ENCODE measurements at places on chromosomes 4 and X. TPM values are rescaled to one million over a fixed set of nuclear protein-coding genes. Genes with fewer than 3 reads are reported as not detected.

- no peak for DNase-seq
These were observed 431.6 kb downstream of the GABRG1 start for GRCh38 chr4:45692131-45692735.

DNA sequence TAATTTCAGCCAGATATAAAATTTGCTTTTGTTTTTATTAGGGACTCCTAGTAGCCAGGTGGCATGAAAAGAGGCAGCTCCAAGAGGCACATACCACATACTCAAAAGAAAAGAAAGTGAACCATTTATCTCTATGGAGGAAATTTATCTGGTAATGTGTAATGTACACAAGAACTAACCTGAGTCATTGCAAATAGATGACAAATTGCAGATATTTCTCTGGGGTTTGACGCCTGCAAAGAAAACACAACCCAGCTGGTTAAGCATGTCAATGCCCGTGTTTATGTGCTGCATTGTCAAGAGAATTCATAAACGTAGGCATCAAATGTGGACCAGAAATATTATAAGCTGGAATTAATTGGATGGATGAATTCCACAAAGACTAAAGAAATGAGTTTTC lies 46.9 kb upstream of the PHKA2 start:
- peak; percentile 14 for DNase-seq

The CXorf65 gene
- total RNA-seq = not detected

DNA sequence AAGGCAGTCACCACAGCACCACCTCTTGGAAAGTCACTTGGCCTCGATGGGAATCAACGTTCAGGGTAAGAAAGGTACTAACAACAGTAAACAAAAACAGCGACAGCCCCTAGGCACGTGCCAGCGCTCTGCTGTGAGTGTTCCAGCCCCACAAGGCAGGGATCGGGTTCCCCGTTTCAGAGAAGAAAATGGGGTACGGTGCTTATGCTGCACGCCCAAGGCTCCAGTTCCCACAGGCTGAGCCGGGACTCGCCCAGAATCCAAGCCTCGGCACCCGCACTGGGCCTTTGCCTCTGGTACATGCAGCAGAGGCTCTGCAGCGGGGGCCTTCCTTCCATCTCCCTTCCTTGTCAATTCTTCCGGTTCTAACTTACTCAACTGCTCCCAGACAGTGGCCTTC lies 37.3 kb downstream of the WDR1 start:
- DNase-seq = no peak

DNA sequence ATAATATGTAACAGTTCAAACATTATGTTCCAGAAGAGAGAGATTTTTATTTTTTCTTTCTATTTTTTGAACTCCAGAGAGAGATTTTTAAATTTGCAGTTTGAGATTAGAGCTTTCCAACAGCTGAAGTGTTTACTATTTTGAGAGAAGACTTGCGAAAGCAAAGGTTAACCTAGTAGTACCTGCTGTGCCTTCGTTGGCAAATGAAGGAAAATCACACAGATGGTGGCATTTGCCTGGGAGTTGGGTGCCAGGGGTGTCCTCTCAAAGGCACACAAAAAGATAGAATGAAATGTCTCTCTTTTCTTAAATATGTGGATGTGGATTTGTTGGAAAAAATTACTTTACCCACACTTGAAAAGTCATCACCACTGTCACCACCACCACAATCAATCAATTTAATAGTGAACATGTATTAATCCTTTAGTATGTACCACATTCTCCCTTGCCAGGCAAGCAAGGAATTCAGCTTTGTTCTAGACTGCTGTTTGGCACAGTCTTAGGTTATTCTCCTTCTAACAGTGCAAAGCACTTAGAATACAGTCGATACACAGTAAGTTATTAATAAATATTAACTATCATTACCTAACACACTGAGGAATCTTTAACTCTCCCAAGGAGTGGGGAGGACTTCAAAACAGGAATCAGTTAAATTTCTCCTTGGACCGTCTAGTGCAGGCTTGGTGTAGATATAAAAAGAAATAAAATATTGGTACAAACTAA lies 838.2 kb upstream of the FTHL17 start:
- no peak for DNase-seq

- DNase-seq = no peak
These were observed 76.3 kb downstream of the ATP10D start for GRCh38 chr4:47561331-47561730.

- no peak for DNase-seq
These were observed 17.1 kb downstream of the GPR34 start for GRCh38 chrX:41705680-41706374.

DNA sequence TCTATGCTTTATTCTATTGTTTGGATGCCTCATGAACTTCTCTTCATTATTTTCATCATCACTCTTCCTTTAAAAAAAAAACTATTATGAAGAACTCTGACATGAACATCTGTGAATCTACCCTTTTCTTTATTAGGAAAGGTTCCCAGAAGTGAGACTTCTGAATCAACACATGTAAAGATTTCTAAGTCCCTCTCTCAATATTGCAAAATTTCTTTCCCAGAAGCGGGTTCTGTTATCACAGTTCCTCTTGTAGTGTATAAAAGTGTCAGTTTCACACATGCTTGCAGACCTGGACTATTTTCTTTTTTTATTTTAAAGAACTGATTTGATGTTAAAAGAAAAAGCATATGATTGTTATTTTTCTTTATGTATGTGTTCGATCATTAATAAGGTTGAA lies 330.8 kb upstream of the KLF3 start:
- DNase-seq = no peak

The KIAA1210 gene
- not detected for total RNA-seq

DNA sequence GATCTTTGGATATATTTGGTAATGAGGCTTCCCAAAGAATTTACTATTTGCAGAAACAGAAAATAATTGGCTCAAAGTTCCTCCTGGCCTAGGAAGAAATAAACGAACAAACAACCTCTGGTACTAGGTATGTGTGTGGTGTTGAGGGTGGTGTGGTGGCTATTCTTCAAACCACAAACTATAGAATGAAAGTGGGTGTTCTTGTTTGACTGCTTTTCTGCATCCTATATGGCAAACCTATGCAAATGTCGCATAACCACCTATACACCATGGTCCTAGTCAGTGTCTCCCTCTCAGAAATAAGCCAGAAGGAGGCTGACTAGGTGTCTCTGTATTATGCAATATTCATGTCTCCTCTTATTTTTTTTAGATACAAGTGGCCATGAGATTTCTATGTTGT lies 106.6 kb upstream of the PCDH18 start:
- DNase-seq = no peak

The SCRG1 gene
- not detected for total RNA-seq

The FRG2 gene
- not detected for total RNA-seq

DNA sequence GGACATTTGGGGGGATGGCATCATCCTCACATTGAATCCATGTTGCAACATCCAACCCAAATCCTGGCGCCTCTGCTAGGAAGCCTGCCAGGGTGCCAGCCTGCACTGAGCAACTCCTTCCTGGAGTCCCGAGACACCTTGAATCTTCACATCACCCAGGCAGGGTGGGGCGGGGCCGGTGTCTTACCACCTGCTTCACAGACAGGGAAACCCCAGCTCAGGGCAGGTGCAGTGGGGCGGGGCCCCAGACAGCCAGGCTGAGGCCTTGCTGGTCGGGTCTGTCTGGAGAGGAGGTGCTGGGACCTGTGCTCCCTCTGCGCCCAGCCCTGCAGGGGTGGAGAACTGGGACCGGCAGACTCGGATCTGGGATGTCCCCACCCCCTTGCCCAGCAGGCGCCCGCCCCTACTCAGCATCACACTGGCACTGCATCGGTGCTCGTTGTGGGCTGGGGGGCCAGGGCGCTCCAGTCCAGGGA lies 31.5 kb upstream of the HTRA3 start:
- DNase-seq = peak; percentile 50

The CC2D2A gene
- total RNA-seq = 11.8 TPM

DNA sequence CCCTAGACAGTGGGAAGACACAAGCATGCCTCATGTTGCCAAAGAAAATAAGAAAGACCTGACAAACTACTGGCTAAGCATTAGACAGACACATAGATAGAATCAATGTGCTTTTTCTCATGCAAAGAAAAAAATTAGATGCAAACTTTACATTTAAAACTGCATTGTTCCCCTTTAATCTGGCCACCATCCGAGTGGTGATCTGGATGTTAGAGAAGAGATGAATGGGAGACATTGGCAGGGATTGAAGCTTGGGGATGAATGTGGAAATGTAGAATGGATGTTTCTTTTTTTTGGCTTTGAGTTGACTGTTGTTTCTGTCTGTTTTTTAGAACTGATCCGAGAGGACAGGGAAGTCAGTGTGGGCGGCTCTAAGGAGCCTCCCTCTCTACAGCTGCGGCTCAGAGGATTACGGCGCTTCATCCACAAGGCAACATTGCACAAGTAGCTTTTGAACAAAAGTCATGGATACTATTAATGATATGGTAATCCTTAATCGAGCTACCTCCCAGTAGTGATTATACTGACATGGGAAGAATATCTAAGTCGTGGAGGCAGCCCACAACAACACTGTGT lies 53.0 kb downstream of the HELT start:
- no peak for DNase-seq

GRCh38 chrX:43718546-43718945 lies 62.4 kb downstream of the MAOA start:
- no peak for DNase-seq

The NXF3 gene
- not detected for total RNA-seq

The PAGE2 gene
- total RNA-seq = not detected

The UGT2A1 gene
- not detected for total RNA-seq

DNA sequence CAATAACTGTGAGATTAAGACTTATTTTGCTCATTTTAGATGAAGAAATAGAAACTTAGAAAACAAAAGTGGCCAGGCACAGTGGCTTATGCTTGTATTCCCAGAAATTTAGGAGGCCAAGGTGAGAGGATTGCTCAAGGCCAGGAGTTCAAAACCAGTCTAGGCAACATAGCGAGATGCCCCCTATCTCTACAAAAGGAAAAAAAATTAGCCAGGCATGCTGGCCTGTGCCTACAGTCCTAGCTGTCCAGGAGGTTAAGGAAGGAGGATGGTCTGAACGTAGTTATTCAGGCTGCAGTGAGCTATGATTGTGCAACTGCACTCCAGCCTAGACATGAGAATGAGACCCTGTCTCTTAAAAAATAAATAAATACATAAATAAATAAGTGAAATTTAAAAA lies 28.0 kb downstream of the APELA start:
- no peak for DNase-seq

Data from Calu3 (cell line).